ENCODE measurements at places on chromosomes 12 and 14.

DNA sequence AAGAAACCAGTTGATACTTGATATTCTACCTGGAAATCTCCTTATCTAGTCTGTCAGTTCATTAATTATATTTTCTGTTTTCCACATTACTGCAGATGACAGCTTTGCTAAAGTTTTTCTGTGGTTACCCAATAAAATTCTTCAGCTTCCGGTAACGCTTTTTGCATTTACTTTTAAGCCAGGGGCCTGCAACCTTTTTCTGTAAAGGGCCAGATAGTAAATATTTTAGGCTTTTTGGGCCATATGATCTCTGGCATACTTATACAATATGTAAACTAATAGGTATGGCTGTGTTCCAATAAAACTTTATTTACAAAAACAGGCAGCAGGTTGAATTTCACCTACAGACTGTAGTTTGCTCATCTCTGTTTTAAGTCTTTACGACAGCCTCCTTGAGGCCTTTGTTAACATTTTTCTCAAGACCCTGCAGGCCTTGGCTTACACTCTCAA lies 48.3 kb downstream of the SPATS2 start:
- DNase-seq, result no peak

DNA sequence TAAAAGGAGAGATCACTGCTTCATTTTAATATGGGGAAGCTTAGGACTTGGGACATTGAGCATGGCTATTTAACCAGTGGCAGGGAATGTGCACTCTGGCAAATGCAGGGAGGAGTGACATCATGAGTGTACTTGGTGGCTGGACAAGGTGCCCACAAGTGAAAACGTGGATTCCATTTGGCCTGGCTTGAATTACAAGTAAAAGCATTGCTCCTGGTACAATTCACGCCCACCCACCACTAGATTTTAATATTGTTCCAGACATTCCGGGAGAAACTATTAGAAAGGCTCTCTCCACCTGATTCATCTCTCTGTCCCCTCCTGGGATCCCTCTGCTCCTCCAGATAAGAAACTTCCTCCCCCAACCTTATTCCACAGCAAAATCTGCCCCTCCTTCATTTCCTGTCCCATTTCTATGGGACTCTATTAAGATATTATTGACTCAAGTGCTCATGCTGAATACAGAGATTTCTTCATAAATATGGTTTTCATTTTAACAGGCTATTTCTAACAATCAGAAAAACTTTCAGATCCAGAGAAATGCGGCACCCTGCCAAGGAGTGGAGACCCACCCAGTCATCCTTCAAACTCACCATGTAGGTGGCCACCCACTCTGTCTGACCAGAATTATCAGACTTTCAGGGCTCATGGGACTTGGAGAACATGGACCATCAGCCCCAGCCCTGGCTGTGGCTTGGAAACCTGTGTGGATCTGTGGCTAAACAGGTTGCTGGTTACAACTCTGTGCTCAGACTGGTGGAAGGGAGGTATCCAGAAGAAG lies 43.2 kb downstream of the SSPN start:
- DNase-seq, result no peak

DNA sequence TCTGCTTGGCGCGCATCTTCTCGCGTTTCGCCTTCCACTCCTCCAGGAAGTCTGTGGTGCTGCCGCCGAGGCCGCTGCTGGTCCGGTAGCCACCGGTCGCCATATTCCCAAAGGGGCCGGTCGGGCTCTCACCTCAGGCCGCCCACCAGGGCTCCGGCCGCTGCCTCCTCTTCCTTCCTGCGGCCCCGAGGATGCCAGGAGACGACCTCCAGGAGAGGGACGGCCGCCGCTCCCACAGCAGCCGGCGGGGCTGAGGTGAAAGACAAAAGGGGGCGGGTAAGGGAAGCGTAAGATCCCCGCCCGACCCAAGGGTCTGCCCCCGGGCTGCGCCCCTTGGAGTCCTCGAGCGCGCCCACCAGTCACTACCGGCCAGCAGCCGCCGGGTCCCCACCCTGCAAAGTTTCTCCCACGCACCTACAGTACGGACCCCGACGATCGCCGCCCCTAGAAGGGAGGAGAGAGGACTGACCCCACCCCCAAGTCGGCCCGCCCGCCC lies 574 bp downstream of the PAWR start:
- DNase-seq, result no peak

- peak; percentile 80 for DNase-seq
Measured at GRCh38 chr14:72962829-72963312, 36.6 kb downstream of the DCAF4 start.

- no peak for DNase-seq
Measured at GRCh38 chr12:26340649-26341048, 145.3 kb downstream of the SSPN start.

DNA sequence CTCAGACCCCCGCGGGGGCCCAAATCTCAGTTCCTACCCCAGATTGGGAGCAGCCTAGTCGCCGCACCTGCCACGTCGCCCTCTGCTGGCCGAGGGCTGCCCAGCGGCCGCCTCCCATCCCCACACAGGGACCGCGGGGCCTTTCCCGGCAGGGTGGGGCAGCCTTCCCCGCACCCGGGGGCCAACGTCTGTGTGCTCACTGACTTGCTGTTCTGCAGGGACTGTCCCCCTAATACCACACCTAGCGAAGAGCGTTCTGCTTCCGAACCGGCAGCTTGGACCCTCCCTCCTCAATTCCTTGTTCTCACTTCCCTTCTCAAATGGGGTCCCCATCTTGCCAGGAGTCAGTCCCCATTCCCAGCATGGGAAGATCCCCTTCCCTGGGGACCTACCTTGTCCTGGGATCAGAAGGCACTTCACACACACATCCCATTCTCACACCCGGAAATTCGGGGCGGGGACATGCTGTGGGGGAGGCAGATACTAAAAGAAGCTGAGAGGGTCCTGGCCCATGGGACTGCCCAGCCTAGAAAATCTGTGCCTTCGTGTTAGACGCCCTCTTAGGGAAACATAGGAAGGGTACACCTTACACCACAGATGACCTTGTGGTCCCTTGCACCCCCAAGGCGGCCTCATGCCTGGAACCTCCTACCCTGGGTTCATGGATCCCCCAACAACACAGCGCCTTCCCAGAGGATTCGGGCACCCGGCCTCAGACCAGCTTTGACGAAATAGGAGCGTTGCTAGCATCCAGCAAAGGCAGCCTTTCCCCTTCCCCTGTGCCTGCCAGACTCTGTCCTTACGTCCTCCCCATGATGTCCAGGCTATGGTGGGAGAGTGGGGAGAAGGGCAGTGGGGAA lies 16.4 kb downstream of the ACVRL1 start:
- no peak for DNase-seq

DNA sequence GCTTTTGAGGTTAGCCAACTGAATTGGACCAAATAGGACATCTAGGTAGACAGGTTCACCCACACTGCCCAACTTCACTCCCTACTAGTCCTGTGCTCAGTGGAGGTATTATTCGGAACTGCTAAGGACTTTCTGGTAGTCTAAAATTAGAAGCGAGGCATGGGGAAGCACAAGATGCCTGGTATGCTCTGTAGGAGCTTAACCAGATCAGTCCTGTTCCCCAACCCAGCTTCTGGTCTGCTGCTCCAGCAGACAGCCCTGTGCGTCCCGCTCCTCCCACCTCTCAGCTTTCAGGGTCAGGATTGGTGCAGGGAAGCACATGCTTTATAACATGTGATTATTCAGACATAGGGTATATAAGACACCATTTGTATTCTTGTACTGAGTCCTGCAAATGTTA lies 31.2 kb downstream of the PRB3 start:
- DNase-seq, result no peak

DNA sequence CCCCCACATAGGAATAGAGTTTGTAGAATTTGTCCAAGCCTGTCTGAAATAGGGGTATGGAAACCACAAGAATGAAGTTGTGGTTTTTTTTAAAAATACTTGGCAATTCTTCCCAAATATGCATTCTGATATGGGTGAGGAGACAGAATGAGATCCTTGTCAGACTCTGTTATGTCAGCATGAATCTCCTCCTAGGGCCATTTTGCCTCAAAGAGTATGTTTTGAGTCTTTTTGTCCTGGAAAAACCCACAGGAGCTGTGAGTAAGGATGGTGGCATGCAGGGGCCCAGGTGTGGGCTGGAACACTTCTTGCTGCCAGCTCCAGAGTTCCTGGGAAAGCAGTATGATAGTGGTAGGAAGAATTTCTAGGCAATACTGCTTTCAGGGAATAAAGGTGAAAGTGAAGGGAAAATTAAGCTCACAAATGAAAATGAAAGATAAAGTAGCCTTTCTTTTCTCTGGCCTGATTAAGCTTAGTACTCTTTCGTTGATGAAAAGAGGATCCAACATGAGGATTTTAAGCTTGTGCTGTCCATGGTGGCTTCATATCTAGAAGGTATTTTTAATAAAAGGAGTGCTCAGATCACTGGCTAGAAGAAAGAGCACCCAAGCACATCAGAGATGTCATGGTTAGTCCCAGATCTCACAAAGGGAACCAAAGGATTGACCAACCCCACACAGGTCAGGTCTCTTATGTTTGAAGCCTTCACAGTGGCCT lies 130.8 kb downstream of the LLPH start:
- no peak for DNase-seq

DNA sequence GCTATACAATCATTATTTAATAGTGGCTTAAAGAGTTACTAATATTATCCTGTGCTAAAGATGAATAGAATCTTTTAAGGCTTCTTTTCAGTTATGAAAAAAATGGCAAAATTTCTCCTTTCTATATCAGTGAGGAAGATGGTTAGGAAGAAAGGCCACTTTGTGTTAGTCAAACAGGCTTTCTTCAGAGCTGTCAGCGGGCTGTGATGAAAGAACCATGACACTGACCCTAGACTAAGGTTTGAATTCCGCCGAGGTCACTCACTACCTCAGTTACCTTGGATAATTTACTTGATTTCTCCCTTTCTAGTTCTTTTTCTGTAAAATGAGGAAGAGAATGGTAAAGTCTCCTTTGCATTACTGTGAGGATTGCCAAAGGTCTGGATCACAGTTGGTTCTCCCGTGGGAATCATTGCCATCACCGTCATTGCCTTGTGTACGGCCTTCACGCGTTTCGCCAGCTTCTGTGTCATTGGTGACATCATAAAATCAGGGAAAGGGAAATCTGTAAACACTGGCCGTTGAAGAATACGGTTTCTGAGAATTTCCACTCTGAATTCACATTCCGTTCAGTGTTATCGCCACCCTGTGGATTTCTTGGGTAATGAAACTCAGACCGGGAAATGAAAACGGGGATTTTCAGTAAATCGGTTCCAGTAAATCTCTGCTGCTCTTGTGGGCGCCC lies 26.7 kb upstream of the YBX3 start:
- peak; percentile 82 for DNase-seq

GRCh38 chr14:64584190-64584589 lies 34.4 kb downstream of the PPP1R36 start:
- no peak for DNase-seq

DNA sequence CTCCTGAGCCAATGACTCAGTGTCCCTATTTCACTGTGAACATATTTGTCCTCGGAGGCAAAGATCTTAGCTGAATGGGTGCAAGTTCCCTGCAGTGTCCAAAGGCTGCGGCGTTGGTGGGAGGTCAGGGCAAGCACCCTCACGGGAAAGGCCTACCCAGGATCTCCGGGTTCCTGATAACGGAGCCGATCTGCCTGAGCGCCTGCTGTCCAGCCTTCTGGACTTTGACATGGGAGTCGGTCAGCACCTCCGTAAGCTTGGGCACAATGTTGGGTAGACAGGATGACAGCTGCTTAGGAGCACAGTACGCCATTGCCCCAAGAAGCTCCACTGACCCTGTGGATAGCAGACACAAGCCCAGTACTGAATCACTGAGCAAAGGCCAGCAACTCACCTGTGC lies 31.5 kb upstream of the RAB35 start:
- DNase-seq, result no peak

DNA sequence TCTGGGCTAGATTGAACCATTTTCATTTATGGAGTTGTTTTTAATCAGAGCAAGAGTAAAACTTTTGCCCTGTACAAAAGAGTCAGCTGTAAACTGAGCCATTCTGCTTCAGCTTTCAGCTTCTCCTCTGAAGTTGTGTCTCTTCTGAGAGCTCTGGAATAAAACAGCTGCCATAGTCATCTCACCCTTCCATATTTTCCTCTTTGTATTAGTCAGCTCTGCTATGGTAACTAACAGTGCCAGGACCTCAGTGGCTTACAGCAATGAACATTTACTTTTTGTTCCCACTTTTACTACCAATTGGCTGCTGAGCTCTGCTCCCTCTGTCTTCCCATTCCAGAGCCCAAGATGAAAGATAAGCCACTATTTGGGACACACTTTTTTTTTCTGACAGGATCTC lies 178.5 kb downstream of the DAD1 start:
- DNase-seq, result no peak

GRCh38 chr14:63974176-63974575 lies 121.4 kb downstream of the SYNE2 start:
- DNase-seq, result no peak

DNA sequence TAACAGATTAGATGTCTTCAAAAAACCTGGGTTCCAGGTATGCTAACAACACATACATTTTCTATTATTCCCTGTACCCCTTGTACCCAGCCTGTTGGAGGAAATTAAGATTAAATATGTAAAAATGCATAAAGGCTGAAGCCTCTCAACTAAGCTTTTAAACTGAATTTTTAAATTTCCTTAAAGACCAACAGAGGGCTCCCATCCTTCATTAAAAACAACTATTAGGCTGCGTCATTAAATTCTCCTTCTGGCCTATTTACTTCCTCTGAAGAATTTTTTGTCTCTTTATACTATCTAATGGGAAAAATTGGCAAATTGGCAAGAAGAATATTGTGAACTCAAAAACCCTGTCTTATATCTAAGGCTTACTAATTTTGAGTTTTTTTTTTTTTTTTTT lies 21.8 kb downstream of the SENP1 start:
- DNase-seq, result no peak

DNA sequence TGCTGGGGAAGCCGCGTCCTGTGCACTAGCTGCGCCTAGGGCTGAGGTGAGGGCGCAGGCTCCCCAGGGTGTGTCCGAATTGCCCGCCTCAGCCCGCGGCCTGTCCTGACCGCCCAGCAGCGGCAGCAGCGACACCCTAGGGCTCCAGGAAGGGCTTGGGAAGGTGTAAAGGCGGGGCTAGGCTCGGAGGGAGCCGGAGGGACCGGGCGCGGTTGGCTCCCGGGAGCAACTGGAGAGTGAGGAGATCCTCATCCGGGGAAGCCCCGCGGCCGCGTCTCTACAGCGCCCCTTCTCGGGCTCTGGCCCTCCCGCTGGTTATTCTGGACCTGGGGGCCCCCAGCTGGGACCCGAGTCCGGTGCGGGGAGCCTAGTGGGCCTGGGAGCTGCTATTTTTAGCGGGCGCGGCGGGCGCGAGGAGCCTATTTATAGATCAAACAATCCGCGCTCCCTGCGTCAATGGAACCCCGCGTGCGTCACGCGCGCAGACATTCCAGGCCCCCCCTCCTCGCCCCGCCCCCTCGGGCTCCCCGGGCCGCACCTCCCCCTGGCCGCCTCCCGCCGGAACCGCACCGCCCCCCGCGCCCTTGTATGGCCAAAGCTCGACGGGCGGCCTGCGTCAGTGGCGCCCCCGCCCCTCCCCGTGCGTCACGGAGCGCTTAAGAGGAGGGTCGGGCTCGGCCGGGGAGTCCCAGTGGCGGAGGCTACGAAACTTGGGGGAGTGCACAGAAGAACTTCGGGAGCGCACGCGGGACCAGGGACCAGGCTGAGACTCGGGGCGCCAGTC lies at the start of gene NR4A1:
NR4A1 (plus strand) TSS at position 685 of the 784 bp plus-strand sequence. CDS start 2,887 bp downstream, outside the sequence.
- DNase-seq, result peak; percentile 77

GRCh38 chr12:101823891-101824290 lies 6.9 kb downstream of the GNPTAB start:
- DNase-seq, result no peak

Data from fibroblast of the conjunctiva (primary cell).